Lung (tissue), 17 donors: ENCODE measurements at places on chromosomes 6 and 20. TPM values are rescaled to one million over a fixed set of nuclear protein-coding genes. Genes with fewer than 3 reads are reported as not detected.

DNA sequence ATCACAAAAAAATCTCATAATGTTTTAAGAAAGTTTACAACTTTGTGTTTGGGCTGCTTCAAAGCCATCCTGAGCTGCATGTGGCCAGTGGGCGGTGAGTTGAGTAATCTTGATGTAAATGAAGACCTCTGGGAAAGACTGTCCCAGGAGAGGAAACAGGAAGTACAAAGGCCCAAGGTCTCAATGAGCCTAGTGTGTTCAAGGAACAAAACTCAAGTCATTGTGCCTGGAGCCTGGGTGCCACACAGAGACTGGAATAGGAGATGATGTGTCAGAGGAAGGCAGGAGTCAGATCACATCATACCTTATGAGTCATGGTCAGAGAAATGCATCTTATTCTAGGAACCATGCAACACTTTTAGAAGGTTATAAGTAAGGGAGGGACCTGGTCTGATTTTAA lies 51.5 kb downstream of the COL19A1 start:
- no peak for DNase-seq
- H3K36me3 ChIP-seq: no peaks in the 10 kb centered on the region
- H3K4me3 ChIP-seq: no peak overlapping the region
- H3K27ac ChIP-seq: no peak overlapping the region
- no peaks in the 10 kb centered on the region for H3K4me1 ChIP-seq

GRCh38 chr6:168411130-168411529 lies 29.9 kb upstream of the SMOC2 start:
- no peak for DNase-seq
- no peaks in the 10 kb centered on the region for H3K36me3 ChIP-seq
- no peak overlapping the region for H3K27ac ChIP-seq

DNA sequence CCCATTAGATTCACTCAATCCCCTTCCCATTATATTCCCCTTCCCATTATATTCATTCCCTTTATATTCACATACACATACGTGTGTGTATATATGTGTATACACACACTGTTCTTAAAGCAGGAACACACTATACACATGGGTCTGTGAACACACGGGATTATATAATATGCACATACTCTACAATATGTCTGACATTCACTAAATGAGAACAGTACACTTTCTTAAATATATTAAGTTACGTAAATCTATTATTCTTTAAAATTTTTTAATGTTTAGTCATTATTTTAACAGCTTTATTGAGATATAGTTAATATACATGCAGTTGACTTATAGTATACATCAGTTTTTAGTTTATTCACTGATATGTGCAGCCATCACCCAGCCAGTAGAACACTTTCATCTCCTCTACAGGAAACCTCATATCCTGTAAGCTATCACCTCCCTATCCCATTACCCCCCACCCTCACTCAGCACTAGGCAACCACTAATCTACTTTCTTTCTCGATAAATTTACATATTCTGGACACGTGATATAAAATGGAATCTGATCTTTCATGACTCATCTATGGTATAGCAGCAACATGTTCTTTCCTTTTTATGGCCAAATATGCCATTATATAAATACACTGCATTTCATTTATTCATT lies 13.9 kb upstream of the SUMO4 start:
- H3K4me3 ChIP-seq: no peak overlapping the region
- H3K4me1 ChIP-seq: peaks cover 3% of the 10 kb centered on the region
- no peak for DNase-seq
- H3K36me3 ChIP-seq: peaks cover 8% of the 10 kb centered on the region
- no peaks in the 10 kb centered on the region for H3K27me3 ChIP-seq
- H3K27ac ChIP-seq: no peak overlapping the region

DNA sequence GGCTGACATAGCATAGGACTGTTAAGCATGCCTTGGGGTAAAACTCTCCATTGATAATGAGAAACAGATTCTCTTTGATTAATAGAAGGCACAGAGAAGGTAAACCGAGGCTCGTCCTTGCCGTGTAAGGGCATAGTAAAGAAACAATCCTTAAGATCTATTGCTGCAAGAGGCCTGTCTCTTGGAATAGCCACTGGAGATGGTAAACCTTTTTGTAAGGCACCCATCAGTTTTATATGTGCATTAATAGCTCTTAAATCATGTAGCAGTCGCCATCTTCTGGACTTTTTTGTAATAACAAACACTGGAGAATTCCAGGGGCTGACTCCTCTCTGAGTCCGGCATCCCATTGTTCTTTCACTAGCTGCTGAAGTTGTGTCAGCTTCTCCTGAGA lies 8.4 kb upstream of the ABHD12 start:
- no peaks in the 10 kb centered on the region for H3K36me3 ChIP-seq
- peak; percentile 34 for DNase-seq
- no peaks in the 10 kb centered on the region for H3K4me1 ChIP-seq
- H3K4me3 ChIP-seq: no peak overlapping the region
- H3K27ac ChIP-seq: no peak overlapping the region

DNA sequence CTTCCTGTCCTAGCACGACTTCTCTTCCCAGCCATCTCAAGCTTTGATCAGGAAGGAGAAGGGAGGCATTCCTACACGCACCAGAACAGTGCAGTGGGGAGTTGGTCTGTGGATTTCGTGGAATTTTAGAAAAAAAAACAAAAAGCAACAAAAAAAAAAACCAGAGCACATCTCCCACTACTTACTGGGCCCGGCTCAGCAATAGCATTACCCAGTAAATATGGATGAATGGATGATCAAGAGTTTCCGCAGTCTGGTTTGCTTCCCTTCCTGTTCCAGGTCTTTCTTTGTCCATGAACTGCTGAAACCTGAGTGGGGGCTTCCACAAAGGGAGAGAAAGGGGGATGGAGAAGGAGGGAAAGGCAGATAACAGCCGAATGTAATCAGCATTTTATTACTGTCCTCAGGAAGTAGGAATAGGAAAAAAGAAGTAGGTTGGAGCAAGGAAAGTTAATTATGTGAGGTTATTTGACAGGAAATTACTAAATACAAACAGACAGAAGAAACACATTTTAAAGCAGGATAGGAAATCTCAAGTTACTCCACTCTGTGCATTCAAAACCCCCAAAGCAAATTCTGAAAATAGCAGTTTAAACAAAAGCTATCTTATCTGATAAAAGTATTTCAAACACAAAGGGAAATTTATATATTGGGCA lies 349.0 kb downstream of the PRL start:
- no peak overlapping the region for H3K4me3 ChIP-seq
- peaks cover 55% of the 10 kb centered on the region for H3K4me1 ChIP-seq
- peak; percentile 61 for DNase-seq
- no peaks in the 10 kb centered on the region for H3K27me3 ChIP-seq
- no peak overlapping the region for H3K27ac ChIP-seq

- H3K27me3 ChIP-seq: no peaks in the 10 kb centered on the region
- peaks cover 34% of the 10 kb centered on the region for H3K4me1 ChIP-seq
- H3K4me3 ChIP-seq: no peak overlapping the region
- peak overlapping the region; percentile 82 for H3K27ac ChIP-seq
- no peak for DNase-seq
Observed at GRCh38 chr20:2108987-2109386, 7.4 kb downstream of the STK35 start.

DNA sequence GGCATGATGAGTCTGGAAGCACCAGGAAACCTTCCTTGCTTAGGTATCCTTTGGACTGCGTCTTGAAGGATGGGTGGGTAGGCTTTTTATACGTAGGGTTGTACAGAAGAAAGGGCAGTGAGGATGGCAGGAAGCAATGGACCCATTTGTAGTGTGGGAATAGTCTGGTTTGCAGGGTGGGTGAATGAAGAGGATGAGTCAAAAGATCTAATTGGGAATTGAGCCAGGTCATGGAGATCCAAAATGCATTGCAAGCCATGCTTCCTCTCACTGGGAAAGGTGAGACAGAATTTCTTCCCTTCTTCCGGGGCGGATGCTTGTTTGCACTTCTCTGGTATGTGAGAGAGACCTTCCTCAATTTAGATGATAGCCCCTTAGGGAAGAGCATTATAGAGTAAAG lies 10.1 kb upstream of the BTBD3 start:
- peaks cover 16% of the 10 kb centered on the region for H3K4me1 ChIP-seq
- no peaks in the 10 kb centered on the region for H3K27me3 ChIP-seq
- no peak overlapping the region for H3K27ac ChIP-seq
- DNase-seq: no peak

DNA sequence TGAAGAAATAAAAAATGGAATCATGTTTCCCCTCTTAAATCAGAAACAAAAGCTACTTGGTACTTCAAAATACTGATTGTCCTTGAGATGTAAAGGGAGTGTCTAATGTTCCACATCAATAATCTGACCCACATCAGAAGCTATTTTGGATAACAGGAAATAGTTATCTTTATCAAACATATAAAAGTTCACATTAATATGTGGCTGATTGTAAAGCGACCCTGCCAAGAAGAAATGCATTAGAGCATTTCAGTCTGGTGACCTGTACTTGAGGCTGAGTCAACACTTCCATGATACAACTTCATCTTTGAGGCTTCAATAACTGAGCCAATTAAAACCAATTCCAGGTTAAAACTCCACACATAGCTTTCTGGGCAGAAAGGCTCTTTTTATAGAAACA lies 31.8 kb downstream of the SYNE1 start:
- no peaks in the 10 kb centered on the region for H3K27me3 ChIP-seq
- H3K4me1 ChIP-seq: no peaks in the 10 kb centered on the region
- no peak overlapping the region for H3K4me3 ChIP-seq

- H3K36me3 ChIP-seq: no peaks in the 10 kb centered on the region
- H3K4me3 ChIP-seq: no peak overlapping the region
- no peaks in the 10 kb centered on the region for H3K4me1 ChIP-seq
- no peak for DNase-seq
Observed at GRCh38 chr6:7825986-7826385, 84.6 kb downstream of the TXNDC5 start.

- H3K27me3 ChIP-seq: no peaks in the 10 kb centered on the region
- no peaks in the 10 kb centered on the region for H3K36me3 ChIP-seq
- no peak for DNase-seq
- H3K4me1 ChIP-seq: no peaks in the 10 kb centered on the region
Observed at GRCh38 chr6:17224056-17224455, 57.1 kb upstream of the RBM24 start.

DNA sequence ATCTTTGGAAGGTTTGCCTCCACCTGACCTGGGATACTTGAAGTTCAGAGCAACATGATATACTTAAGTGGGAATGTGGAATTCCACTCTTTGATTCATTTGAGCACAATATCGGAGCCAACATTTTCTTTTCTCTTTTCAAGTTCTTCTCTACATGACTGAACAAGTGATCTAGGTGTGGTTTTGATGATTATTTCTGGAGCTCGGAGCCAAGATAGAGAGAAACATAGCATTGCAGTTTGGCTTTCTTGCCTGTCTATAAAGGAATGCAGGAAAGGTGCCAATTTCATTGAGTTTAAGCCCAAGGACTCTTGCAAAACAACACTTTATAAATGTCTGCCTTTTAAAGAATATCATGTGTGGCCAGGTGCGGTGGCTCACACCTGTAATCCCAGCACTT lies 124.2 kb upstream of the FAM83B start:
- no peak overlapping the region for H3K4me3 ChIP-seq
- no peak overlapping the region for H3K27ac ChIP-seq
- H3K36me3 ChIP-seq: no peaks in the 10 kb centered on the region
- no peaks in the 10 kb centered on the region for H3K4me1 ChIP-seq
- no peaks in the 10 kb centered on the region for H3K27me3 ChIP-seq

The SLC29A1 gene
- 19.1 TPM for total RNA-seq

The TPBG gene
- total RNA-seq: 10.0 TPM

The SUMO4 gene
- total RNA-seq: 1.7 TPM

The GSTA4 gene
- 63.9 TPM for total RNA-seq

The MMP24 gene
- total RNA-seq: 10.1 TPM

The RREB1 gene
- total RNA-seq: 50.7 TPM

The POM121L2 gene
- total RNA-seq: not detected

The HTR1B gene
- not detected for total RNA-seq
